Activated CD8-positive, alpha-beta memory T cell treated with anti-CD3 and anti-CD28 coated beads for 24 hours (primary cell): ENCODE measurements at places on chromosomes 3 and 15.
A peak's percentile ranks its signal among the peaks of the same experiment; 100 is the strongest.

- no peak for DNase-seq
Observed at GRCh38 chr3:114057011-114057347, 442 bp downstream of the QTRT2 start.

GRCh38 chr3:38003371-38003816 lies 12.8 kb downstream of the VILL start:
- DNase-seq: peak; percentile 85

GRCh38 chr3:194178669-194179068 lies 42.7 kb downstream of the HES1 start:
- no peak for DNase-seq

DNA sequence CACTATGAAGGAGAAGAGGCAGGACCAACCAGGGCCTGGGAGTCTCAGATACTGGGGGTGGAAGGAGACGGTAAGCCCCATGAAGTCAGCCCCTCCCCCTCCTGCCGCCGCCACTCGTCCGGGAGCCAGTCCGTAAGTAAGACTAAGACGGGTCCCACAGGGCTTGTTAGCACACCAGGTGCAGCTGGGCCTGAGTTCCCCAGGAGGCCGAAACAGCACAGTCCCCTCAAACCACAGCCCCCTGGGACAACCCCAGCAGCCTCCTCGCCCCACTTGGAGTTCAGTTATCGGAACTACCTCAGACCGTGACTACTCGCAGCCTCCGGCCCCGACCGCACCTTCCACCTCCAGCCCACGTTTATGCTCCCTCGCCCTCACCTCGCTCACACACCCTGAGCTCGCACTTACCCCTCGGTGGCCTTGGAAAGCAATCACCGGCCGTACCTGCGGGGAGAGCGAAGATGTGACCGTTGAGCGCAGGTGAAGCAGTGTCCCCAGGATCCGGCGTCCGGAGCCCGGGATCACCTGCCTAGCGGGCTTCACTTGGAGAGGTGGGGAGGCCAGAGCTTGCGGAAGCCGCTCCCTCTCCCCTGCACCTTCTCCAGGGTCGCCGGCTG lies 557 bp downstream of the ELL3 start:
- peak; percentile 69 for DNase-seq

GRCh38 chr15:45021348-45021747 lies 1.6 kb upstream of the SORD start:
- DNase-seq: no peak

DNA sequence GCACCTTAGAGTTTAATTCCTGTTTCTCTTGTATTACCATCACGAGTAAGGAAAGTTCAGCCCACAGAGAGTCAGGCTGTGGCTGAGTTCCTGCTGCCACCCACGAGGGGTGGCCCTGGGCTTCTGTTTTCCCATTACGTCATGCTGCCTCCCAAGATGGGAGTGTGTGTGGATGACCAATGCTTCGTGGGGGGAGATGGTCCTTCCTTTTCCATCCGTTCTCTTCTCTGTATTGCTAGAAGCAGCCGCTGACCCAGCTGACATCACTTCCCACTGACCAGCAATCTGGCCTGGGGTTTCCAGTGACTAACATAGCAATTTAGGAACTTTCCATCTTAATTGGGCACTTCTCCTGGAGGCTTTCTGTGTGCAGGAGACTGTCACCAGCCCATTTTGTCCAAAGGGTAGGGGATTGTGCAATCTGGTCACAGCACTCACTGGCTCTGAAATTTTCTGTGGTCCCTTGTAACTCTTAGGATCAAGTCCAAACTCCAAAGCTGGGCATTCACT lies 9.3 kb downstream of the IRAK2 start:
- no peak for DNase-seq

- no peak for DNase-seq
Observed at GRCh38 chr3:185912929-185913901, 24.6 kb downstream of the TRA2B start.

- no peak for DNase-seq
Observed at GRCh38 chr3:39325236-39325635, 4.3 kb upstream of the CCR8 start.

DNA sequence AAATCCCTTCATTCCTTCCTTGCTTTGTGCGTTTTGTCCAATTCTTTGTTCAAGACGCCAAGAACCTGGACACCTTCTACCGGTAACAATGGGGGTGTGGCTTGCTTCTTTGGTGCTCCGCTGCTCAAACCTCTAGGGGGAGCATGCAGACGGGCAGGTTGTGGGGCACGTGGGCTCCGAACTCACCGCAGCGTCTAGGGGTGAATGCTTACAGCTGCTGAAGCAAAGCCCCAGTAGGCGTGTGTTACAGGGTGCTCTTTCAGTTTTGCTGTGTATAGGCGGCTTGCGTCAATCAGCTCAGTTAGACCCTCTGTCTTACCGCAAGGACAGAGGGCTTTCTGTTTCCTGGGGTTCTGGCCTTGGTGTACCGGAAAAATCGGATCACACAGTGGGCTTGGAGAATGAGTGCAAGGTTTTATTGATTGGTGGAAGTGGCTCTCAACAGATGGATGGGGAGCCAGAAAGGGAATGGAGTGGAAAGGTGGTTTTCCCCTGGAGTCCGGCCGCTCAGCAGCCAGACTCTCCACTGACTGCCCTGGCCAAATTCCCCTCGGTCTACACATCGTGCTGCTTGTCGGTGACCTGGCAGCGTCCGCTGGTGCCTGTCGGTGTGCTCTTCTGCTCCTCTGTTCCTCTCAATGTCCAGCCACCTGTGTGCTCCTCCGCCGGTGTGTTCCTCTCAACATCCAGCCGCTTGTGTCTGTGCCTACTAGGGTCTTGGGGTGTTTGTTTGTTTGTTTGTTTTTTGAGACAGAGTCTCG lies 1.2 kb upstream of the LRRC34 start:
- peak; percentile 83 for DNase-seq

DNA sequence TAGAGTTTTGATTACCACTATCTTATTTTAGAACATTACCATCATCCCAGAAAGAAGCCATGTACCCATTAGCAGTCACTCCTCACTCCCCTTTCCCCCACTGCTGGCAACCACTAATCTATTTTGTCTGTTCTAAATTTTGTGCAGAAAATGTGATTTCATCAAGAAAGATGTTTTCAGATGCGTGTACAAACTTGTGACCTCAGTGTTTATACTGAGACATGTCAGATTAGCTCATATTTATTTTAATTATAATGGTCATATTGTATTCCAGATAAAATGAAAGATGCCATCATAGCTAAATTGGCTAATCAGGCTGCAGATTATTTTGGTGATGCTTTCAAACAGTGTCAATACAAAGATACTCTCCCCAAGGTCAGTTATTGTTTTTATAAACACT lies 27.8 kb downstream of the PDCD6IP start:
- no peak for DNase-seq

DNA sequence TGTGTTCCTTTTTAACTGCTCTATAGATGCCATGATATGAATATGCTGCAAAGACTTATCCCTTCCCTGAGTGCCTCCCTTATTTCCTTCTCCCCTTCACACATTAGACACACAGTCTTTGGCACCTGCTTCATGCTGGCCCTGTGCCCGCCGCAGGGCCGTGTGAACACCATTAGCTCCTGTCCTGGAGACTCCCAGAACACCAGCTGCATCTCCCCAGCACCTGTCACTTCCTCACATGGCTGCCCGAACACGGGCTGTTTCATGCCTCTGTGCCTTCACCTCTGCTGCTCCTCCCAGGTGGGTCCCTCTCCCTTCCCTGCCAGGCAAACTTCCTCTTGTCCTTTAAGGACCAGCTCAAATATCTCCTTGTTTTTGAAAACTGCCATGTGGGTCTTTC lies 40.5 kb upstream of the SEC13 start:
- no peak for DNase-seq

- DNase-seq: no peak
Observed at GRCh38 chr15:73981761-73982221, 10.3 kb downstream of the STOML1 start.

GRCh38 chr3:123285066-123285465 lies 83.3 kb downstream of the SEC22A start:
- DNase-seq: no peak
